Stimulated activated CD8-positive, alpha-beta memory T cell treated with anti-CD3 and anti-CD28 coated beads, Interleukin-4, amount 100 ng/mL, for 48 hours (primary cell): ENCODE measurements at places on chromosomes 2 and 18.

- DNase-seq: no peak
Measured at GRCh38 chr2:81078631-81079030, 774.1 kb upstream of the LRRTM1 start.

GRCh38 chr18:24704946-24705630, 244.7 kb downstream of the HRH4 start:
- DNase-seq: no peak

DNA sequence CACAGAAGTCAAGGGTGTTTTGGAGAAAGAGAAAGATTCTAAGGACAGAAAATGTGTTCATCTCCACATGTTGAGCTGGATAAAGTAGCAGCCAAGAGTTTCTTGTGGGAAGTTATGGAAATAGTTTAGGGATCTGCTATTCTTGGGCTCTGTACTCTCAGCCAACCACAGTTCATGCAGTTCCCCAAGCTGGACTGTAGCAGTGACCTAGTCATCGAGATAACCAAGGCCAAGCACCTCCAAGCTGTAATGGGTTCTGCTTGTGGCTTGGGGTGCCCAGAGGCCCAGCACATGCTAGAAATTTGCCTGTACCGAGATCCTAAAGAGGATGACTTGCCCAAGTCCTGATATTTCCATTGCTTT, 91.9 kb upstream of the RASGRP3 start:
- no peak for DNase-seq

DNA sequence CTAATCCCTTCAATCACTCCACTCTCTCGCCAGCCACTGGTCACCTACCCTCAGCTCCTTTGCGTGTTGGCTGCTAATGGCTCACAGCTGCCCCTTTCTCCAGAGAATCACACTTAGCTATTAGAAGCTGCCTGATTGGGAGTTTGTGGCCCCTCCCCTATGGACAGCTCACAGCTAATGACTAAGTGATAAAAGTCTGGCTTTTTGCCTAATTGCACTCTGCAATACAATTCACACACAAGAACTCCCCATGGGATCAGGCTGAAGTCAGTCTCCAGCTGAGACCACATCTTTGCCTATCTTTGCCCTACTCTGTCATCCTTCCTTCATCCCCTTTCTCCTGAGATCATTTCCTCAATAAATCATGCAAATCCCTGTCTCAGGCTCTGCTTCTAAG, 701.9 kb upstream of the RAB6C start:
- no peak for DNase-seq

- no peak for DNase-seq
Measured at GRCh38 chr2:26633351-26633945, 7.7 kb downstream of the CIB4 start.

DNA sequence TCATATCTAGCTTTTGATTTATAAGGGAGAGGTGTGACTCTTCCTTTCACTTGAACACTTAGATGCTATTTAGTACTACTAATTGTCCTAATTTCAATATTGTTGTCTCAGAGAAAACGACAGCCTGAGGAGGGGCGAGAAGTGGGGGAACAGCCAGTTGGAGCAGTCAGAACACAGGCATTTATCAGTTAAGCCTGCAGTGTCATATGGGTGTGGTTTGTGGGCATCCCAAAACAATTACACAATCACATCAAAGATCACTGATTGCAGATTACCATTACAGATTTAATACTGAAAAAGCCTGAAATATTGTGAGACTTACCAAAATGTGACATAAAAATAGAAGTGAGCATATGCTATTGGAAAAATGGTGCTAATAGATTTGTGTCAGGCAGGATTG, 15.8 kb downstream of the TMEM131 start:
- no peak for DNase-seq

DNA sequence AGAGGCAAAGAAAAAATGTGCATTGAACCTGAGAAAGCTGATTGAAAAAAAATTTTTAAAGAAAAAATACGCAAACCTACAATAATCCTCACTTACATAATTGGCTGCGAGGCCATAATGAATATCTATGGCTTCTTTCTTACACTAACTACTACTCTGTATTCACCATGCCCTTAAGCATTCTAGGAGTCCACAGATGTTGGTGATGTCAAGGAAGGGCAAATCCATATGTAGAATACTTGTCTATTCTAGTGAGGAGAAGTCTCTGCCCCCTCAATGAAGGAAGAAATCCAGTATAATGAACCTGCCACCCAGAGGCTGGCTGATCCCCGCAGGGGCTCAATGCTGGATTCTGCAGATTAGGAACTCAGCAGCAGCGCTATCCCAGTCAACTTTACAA, 14.3 kb downstream of the GALNT3 start:
- DNase-seq: no peak

DNA sequence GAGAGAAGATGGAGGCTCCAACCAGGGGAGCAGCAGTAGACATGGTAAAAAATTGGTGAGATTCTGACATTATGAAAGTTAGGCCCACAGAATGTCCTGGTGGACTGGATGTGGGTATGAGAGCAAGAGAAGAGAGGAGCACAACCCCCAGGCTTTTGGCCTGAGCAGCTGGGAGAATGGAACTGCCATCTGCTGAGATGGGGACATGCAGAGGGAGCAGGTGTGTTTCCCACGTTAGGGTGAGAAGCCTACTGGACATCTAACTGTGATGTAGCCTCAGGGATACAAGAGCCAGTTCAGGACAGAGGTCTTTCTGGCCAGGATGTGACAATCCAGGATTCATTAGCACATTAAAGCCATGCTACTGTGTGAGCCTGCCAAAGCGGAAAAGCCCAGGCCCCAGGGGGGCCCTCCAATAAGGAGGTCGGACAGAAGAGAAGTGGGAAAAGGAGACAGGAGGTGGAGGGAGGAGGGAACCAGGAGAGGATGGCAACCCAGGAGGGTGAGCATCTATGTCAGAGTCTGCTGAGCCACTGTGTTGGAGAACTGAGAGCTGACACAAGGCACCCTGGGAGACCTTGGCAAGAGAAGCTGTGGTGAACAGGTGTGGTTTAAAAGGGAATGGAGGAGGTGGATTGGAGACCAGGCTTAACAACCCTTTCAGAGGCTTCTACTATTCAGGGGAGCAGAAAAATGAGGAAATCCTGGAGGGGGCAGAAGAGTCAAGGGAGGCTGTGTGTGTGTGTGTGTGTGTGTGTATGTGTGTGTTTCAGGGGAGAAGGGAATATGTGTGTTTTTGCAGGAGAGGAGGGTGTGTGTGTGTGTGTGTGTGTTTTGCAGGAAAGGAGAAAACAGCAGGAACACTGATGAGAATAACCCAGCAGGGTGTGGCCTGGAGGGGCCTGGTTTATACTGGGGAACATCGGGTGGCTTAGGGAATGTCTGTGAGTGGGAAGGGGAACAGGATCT, 10.5 kb downstream of the CYB5A start:
- DNase-seq: no peak

DNA sequence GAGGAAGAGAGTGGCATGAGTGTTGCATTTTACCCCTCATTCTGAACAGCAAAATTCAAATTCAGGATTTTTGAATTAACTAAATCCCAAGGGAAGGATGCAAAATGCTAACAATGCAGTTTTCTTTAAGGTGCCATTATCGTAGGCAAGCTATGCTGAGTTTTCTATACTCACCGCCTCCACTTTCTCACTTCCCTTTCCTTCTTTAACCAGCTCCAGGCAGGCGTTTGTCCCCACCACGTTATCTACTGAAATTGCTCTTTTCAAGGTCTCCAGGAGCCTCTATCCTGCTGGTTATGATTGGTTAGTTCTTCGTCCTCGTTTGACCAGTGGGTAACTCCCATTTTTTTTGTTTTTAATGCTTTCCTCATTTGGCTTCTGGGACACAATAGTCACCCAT, 1.8 kb upstream of the CPO start:
- DNase-seq: no peak

DNA sequence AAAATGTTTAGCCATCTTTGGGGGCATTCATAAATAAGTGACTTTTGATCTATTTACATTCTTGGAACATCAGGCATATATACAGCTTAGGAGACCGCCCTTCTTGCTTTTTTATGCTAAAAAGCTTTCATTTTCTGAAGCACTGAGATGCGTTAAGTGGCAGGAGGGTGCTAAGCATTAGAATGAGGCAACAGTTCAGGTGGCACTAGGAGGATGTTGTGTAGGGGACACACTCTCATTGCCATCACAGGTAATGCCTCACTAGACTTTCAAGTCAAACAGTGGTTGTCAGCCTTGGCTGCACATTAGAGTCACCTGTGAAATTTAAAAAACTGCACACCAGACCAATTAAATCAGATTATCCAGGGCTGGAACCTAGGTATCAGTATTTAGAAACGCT, 39.1 kb downstream of the EHBP1 start:
- no peak for DNase-seq

DNA sequence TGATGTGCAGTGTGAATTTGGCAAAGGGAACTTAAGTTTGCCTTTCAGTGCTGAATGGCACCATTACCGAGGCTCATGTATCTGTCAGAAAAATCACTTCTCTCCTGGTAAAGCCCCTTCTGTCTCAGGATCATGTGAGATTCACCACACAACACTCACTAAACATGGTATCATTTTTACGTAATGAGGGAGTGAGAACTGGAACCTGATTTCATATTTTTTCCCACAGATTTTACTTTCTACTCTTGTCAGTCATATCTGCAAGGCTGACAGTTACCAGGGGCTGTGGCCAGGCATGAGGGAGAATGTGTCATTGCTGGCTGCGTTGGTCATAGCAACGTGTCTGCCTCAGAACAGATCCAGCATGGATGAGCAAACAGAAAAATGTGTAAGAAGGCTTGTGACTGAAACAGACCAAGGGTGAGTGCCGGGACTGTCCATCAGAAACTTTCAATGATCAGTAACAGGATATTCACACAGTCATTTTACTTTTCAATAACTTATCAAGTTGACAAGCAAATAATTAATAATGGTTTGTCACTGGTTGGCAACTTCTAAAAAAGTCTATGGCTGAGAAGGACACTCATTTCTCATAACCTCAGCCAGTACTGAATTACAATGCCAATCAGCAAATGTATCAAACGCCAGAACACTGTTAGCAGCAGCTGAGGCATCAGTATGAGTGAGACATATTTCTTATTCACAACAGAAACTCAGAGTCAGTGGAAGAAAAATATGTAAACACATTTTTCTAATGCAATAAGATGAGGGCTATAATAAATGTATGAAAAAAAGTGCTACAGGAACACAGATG, 100.5 kb downstream of the CDC42EP3 start:
- DNase-seq: peak; percentile 74

DNA sequence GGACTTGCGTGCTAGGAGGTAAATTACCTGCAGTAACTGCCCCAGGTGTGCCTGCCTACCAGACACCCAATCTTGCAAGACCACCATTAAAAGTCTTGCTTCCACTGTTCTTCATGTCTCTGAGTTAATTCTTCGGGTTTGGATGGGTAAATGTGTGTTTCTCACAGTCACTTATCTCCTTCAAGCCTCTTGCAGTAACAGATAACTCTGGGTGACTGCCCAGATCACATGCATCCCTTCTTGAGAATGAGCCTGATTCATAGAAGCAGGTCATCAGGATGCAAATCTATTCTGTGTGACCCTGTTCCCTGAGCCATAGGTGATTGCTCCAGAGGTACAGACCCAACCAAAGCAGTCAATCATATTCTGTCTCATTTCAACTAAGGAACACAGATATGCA, 194.6 kb downstream of the METTL4 start:
- DNase-seq: no peak

- DNase-seq: no peak
Measured at GRCh38 chr2:5111581-5111980, 580.6 kb upstream of the SOX11 start.

- DNase-seq: no peak
Measured at GRCh38 chr18:68713796-68714195, 1.1 kb downstream of the TMX3 start.

DNA sequence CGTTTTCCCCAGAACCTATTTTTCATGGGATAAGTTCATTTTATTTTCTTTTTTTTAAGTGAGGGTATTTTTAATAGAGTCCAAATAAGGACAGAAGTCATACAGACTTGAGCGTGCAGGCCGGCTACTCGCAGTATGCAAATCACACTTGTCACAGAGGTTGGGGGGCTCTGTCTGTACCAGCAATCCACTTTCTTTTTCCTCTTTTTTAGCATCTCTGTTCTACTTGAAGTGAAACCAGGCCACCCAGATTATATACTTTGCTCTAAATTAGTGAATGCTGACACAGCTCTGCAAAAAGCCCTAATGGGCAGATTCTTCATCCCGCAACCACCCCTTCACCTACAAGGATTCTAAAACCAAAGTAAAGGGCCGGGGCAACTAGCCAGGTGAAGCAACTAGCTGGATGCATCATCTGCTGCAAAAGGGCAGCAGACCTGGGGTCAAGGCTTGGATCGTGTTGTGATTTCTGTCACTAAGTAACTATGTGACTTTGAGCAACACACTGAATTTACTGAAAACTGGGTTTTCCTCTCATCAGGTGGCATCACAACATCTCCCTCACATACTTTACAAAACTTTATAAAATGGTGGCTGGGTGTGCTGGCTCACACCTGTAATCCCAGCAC, 18.4 kb downstream of the KDSR start:
- no peak for DNase-seq

- no peak for DNase-seq
Measured at GRCh38 chr2:7571701-7572100, 654.5 kb downstream of the RNF144A start.

DNA sequence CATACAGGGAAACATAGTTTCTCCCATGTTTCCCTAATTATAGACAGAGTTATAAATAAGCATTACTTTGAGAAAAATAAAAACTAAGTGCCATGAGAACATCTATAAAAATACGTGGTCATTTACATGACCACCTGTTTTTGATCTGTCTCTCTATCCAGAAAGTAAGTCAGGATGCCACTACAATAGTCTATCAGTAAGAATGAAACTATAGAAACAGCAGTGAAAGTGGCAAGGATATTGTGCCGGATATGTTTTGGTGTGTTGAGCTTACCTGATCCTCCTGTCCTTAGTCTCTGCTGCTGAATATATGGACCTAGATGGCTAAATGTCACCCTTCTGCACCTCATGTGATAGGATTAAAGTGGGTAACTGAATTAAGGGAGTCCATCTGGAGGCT, 512.4 kb downstream of the LRP1B start:
- DNase-seq: no peak

DNA sequence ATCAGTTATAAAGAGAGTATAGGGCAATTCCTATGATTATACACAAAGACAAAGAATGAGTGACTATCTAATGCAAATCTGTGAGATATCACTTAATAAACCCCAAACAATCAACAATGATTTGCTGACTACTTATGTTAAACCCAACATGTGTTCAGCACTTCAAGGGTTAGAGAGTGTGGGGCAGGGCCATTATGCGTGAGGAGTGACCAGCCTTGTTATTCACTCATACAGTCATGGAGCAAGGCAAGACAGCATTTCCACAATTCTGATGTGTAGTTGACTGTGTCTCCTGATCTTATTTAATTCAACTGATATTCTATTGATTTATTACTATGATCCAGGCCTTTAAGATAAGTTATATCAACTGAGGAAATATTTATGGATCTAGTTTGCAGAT, 251.7 kb downstream of the CYRIA start:
- no peak for DNase-seq
